Stimulated activated CD4-positive, alpha-beta T cell treated with anti-CD3 and anti-CD28 coated beads, TNF-alpha, amount 100 ng/mL, for 24 hours (primary cell): ENCODE measurements at places on chromosomes 12 and 14.

DNA sequence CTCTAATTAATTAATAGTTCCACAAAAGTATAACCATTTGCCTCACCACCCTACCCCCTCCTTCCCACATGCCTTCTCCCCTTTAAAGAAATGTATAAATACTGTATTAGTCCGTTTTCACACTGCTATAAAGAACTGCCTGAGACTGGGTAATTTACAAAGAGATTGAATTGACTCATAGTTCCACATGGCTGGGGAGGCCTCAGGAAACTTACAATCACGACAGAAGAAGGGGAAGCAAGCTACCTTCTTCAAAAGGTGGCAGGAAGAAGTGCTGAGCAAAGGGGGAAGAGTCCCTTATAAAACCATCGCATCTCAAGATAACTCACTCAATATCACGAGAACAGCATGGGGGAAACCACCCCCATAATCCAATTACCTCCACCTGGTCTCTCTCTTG lies 8.2 kb upstream of the RESF1 start:
- DNase-seq = no peak

DNA sequence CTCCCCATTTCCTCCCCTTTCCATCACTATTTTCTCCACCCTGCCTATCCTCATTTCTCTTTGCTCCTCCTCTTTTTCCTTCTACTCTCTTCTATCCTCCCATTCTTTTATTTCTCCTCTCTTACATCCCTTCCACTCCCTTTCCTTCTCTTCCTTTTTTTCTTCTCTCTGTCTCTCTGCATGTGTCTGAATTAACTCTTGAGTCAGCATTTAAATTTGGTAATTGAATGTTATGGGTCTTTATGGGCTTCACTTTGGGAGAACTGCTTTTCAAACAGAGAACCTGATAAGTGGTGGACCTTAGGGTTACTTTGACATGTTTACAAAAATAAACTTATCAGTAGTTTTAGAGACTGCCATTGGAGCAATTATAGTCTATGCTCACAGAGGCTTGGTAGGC lies 992.7 kb downstream of the NRXN3 start:
- DNase-seq = no peak

GRCh38 chr14:92021523-92021922 lies 18.3 kb downstream of the TRIP11 start:
- no peak for DNase-seq

- DNase-seq = peak; percentile 26
Observed at GRCh38 chr12:89494411-89495231, 30.0 kb downstream of the GALNT4 start.

- no peak for DNase-seq
Observed at GRCh38 chr14:24063263-24063836, 8.0 kb upstream of the CPNE6 start.

DNA sequence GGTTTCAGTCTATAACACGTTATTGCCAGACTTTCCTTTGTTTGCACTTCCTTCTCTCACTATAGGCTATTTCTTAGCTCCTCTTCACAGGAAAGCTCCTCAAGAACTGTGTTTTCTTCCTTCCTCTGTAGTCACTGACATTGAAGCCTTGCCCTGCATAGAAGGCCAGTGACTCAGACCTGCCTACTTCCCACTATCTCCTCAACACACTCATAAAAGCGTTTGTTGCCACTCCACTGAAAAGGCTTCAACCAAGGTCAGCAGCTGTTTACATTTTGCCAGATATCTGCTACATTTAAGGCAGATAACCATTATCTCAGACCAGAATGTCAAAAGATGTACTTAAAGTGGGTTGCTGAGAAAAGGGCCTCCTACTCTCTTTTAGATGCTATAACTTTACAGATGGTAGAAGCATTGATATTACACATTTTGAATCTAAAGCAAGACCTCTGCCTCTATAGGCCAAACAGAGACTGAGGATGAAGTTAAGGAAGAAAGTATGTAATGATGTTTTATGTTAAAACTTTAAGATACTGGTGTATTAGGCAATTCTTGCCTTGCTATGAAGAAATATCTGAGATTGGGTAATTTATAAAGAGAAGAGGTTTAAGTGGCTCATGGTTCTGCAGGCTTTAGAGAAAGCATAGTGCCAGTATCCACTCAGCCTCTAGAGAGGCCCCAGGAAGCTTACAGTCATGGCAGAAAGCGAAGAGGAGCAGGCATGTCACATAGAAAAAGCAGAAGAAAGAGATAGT lies 233.3 kb upstream of the FLRT2 start:
- DNase-seq = no peak
